AG10803 (cell line): ENCODE measurements at places on chromosomes 16 and 17.

DNA sequence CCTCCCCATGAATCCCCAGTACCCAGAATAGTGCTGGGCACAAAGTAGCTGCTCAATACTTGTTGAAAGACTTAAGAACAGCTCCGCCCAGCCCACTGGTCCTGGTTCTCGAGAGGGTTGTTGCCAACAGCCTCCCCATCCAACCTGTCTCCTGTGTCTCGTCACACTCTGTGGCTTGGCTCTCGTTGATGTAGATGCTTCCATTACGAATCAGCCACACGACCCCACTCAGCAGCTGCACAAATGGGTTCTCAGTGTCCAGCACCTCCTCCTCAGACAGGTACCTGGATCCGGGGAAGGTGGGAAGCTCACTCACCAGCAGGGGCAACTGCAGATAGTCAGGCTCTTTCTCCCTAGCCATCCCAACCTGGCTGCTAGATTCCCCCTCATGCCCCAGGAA is 2.1 kb downstream of the NAGPA start:
- no peak for DNase-seq

DNA sequence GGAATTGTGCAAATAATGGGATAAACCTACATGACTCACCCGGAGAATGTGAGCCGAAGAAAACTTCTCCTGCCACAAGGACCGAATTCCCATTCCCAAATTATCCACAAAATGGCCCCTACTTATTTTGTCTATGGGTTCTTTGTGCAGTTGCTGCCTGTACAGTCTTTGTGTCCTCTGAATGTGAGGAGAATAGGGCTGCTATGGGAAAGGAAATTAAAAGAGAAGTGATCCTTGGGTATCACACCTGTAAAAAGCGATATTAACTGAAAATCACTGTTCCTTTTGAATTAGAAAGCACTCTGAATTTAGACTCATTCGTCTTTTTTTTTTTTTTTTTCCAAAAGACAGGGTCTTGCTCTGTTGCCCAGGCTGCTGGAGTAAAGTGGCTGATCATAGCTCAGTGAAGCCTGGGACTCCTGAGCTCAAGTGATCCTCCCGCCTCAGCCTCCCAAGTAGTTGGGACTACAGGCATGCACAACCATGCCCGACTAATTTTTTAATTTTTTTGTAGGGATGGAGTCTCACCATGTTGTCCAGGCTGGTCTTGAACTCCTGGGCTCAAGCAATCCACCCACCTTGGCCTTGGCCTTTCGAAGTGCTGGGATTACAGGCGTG is 45.4 kb downstream of the CHD9 start:
- no peak for DNase-seq

GRCh38 chr17:70329721-70330120 is 160.4 kb downstream of the KCNJ2 start:
- DNase-seq = no peak

DNA sequence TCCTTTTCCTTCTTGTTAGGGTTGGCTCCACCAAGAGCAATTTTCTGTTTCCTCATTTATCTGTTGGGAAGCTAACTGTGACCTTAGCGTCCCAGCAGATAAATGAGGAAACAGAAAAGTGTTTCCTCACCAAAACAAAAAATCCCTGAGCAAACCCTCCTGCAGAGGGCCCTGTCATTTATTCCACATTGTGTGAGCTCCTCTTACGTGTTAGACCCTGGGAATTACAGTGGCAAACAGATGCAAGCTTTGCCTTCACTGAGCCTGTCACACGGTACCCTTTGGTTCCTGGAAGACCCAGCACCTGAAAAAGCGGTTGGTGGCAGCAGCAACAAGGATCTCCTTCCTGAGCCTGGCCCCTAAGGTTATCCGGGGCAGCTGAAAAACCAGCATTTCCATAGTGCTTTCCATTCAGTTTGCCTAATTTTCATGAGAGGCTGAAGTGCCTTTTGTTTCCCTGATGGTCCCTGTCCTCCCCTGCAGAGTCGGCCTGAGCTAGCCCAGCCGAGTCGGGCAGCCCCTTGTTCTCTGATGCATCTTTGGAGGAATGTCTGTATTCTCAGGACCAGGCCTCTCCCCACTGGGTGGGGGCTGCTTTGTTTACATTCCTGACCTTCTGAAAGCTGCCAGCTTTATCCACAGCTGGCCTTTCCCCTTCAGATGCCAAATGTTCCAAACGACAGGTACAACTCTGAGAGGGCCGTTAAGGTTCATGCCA is 34.7 kb downstream of the YPEL2 start:
- DNase-seq = no peak

- peak; percentile 29 for DNase-seq
Observed at GRCh38 chr16:83744441-83744981, 63.3 kb upstream of the HSBP1 start.

DNA sequence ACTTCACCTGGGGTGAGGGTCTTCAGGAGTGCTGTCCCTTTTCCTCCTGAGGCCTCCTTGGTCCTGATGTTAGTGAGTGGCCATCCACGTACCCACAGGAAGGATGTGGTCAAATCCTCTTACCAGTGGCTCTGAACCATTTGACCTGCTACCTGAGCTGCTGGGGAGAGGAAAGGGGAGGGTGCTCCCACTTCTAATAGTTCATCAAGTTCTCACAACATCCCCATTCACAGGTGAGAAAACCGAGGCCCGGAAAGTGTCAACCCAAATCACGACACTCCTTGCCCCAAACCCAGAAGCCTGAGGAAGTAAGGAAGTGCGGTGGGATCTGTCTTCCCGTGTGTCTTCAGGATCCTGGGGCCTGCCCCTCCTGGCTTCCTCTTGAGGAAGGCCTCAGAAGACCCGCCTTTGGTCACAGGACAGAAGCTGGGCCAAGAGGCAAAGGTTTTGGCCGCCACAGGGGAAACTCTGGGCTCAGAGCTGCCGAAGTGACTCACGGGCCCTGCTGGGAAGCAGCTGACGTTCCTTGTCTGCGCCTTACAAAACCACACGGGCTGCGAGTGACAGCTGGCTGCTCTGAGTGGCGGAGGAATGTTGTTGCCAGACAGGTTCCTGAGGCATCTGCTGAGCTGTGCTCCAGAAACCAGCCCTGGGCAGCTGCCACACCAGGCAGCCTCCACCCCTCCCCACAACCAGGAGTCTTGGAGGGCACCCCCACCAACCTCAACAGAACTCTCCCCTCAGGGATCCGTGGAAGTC is 13.9 kb upstream of the KIFC3 start:
- DNase-seq = peak; percentile 95

- DNase-seq = peak; percentile 58
Observed at GRCh38 chr17:38730526-38731379, 612 bp downstream of the CISD3 start.

GRCh38 chr17:81379523-81379942 is 15.7 kb upstream of the BAHCC1 start:
- DNase-seq = no peak

DNA sequence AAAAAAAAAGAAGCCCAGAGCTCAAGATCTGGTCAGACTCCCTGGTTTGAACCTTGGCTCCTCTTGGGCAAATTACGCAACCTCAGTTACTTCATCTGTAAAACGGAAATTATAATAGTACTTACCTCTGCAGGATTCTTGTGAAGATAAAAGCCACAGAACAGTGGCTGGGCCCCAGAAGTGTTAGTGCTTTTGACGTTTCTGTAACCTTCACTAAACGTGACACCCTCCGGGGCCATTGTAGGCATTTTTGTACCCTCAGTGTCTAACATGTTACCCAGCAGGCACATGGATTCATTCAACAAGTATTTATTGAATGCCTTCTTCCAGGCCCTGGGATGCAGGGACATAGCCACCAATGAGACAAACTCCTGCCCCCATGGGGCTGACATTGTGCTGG is 58.0 kb downstream of the PITPNC1 start:
- DNase-seq = peak; percentile 21

GRCh38 chr17:73749928-73750605 is 105.8 kb upstream of the SDK2 start:
- no peak for DNase-seq

GRCh38 chr17:17836818-17837379 is at the start of gene SREBF1:
Gene SREBF1 (minus strand): TSS chr17:17836986. CDS start chr17:17836817, 169 bp downstream.
- no peak for DNase-seq

GRCh38 chr16:80038566-80038965 is 438.0 kb upstream of the MAF start:
- no peak for DNase-seq
